Activated CD4-positive, alpha-beta T cell treated with anti-CD3 and anti-CD28 coated beads, Interleukin-2, Interleukin-6, amounts not matched to agents 100 ng/mL and 50 ng/mL, durations not matched to agents 16 hours and 8 hours (primary cell): ENCODE measurements at places on chromosomes 7 and 10.

DNA sequence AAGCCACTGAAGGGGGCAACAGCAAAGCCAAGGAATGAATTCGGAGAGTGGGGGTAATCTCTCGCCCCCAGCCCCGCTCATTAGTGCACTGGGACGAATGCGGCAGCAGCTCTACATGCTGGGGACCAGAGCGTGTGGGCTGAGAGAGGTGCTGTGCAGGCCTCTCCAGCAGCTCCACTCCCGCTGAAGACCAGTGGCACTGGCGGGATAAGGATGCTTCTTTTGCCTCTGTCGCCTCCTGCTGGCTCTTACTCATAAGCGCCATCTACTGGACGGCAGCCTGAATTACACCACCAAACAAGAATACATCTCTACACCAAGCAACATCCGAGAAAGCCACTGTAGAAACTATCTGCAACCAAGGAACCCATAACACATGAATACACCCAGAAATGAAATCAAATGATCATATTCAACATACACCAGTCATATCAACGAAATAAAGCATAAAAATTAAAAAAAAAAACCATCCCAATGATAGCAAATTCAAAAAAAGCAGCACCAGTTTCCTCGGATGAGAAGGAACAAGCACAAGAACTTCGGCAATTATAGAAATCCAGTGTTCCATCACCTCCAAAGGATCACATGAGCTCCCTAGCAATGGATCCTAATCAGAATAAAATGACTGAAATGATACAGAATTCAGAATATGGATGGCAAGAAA is 79.0 kb upstream of the TMEM168 start:
- DNase-seq, result peak; percentile 69

DNA sequence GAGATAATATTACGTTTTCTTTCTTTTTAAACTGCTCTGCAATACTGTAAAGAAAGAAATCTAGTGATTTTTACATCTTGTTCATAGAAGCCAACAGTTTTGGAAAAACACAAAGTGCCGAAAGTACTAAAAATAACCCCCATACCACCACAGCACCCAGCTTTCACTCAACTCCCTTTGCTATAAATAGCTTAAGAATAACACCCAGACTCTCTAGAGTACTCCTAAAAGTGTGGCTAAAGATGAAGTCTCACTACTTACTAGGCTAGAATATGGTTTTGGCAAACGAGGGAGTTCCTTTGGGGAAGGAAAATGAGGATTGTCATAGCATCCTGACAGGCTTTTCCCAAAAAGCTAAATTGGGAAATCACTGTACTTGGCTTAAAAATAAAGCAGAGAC is 151.8 kb upstream of the ANK3 start:
- no peak for DNase-seq

GRCh38 chr10:119348516-119349240 is 141.3 kb downstream of the GRK5 start:
- no peak for DNase-seq

- no peak for DNase-seq
These were observed 59.7 kb upstream of the CDK14 start for GRCh38 chr7:90536449-90536848.

DNA sequence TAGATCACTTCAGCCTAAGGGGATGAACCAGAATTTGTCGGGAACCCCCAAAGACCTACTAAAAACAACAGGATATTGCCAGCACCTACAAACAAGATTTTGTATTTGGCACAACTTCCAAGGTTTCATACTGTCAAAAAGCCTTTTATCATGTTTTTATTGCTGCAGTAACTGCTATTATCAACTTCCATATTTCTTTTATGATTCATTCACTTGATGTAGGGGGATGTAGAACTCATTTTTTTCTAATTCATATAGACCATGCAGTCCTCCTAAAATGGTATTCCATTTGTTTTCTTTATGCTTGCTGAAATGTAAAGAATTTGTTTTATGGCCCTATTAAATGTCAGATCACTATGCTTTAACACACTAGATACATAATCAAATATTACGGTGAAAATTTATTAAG is 30.0 kb upstream of the WNT16 start:
- DNase-seq, result no peak

- DNase-seq, result no peak
These were observed 25.1 kb downstream of the GLI3 start for GRCh38 chr7:42211938-42212337.

DNA sequence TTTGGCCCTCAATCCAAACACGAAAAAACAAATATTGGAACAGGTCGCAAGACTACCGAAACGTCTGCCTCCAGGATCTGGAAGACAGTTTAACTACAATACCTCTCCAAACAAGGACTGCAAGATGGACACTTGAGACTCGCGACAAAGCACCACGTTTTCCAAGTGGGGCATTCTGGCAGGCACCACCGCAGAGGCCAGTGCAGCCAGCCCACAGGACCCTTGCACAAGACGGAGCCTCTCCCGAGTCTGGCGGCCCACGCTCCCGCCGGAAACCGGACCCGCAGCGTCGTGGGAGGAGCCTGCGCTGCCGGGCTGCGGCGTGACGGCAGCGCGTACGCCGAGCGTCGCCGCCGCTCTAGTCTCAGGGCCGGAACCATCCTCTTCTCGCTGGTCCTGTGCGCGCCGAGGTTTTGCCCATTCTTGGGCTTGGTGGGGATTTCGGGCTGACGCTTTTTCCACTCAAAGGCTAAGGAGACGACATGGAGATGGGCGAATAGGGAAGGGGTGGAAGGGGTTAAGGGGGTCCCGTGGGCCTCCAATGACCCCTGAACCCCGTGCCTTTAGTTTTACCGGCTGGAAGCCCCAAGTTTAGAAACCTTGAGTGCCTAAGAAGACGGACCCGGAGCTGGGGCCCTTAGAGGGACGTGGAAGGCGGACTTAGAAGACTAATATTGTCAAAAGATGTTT is at the start of gene ORC5:
ORC5 (minus strand) TSS at position 283 of the 690 bp plus-strand sequence; CDS start at position 174, 109 bp downstream.
- DNase-seq, result peak; percentile 89
